ENCODE measurements at places on chromosomes 11 and 22.

GRCh38 chr22:32164075-32164860, 5.2 kb upstream of the C22orf42 start:
- no peak for DNase-seq

DNA sequence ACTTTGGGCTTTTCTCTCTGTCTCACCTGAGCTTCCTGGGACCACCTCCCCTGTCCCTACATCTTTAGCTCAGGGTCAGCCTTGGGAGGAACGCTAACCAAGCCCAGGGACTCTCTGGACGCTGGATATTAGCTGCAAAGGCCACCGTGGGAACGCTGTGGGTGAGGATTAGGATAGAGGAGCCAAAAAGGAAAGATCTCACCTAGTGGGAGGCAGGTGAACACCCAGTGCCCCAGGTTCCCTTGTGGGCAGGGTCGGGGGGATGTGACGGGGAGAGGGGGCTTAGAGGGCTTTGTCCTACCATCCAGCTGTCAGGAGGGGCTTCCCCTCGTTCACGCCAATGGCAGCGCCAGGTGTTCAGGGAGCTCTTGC, 50.2 kb downstream of the LINC01488 start:
- DNase-seq: no peak

DNA sequence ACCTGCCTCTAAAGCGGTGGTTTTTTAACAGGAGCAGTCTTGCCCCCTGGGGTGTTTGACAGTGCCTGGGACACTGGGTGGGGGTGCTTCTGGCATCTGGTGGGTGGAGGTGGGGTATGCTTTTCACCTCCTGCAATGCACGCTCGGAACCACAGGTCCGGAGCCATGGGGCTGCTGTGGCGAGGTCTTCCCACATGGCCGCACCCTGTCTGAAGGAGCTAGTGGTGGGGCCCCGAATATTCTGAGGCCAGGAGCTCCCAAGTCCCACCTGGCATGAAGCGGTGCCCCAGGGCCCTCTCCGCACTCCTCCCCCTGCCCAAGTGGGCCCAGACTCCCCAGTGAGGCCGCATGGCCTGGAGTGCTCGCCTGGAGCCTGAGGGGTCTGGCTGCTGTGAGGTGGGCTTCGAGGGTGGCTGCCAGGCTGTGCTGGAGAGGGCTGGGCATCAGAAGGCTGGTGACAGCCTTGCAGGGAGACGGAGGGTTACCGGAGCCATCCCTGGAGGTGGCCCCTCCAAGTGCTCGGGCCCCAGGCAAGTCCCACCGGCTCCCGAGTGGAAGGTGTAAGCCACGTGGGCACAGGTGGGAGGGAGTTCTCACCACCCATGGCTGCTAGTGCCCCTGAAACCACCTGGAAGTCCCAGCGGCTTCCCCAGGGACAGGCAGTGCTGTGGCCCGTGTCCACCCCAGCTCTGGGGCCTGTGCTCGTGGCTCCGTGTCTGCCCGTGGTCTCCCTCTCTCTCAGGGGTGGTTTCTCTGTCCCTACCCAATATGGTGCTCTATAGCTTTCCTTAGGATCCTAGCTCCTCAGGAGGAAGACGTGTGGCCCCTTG, 15.1 kb downstream of the TBX1 start:
- no peak for DNase-seq

DNA sequence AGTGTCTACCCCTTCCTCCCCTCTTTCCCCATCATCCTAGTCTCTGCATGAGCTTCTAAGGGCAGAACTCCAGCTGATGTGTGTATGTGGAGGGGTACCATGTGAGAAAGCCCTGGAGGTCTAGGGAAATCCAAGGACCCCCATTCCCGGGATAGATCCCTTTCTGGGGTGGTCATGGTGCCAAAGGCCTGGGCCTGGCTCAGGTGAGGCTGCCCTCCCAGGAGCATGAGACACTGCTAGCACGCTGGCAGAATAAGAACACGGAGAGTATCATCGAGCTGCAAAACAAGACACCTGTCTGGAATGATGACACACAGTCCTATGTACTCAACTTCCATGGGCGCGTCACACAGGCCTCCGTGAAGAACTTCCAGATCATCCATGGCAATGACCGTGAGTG, 19.6 kb downstream of the TUB start:
- no peak for DNase-seq
